ENCODE measurements at places on chromosomes 5 and 9. TPM values are rescaled to one million over a fixed set of nuclear protein-coding genes. Genes with fewer than 3 reads are reported as not detected.

OLFML2A gene
- not detected for total RNA-seq

IL5 gene
- not detected for total RNA-seq

MSH3 gene
- 19.6 TPM for total RNA-seq

DNA sequence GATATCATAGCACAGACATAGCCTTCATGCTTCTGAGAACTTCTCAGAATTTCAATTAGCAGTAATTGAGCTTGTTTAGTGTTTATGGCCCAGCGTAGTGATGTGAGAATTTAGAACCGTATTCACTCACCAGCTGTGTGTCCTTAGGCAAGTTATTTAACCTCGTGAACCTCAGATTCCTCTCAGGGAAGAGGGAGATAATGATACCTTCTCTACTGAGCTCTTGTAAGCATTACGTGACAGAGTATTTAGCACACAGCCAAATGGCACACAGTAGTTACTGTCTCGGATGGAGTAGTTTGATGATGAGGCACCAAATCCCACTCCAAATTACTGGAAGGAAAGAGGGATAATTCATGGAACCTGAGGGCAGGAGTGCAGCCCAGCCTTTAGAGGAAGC lies 429.3 kb downstream of the CCDC171 start:
- no peak for DNase-seq

DNA sequence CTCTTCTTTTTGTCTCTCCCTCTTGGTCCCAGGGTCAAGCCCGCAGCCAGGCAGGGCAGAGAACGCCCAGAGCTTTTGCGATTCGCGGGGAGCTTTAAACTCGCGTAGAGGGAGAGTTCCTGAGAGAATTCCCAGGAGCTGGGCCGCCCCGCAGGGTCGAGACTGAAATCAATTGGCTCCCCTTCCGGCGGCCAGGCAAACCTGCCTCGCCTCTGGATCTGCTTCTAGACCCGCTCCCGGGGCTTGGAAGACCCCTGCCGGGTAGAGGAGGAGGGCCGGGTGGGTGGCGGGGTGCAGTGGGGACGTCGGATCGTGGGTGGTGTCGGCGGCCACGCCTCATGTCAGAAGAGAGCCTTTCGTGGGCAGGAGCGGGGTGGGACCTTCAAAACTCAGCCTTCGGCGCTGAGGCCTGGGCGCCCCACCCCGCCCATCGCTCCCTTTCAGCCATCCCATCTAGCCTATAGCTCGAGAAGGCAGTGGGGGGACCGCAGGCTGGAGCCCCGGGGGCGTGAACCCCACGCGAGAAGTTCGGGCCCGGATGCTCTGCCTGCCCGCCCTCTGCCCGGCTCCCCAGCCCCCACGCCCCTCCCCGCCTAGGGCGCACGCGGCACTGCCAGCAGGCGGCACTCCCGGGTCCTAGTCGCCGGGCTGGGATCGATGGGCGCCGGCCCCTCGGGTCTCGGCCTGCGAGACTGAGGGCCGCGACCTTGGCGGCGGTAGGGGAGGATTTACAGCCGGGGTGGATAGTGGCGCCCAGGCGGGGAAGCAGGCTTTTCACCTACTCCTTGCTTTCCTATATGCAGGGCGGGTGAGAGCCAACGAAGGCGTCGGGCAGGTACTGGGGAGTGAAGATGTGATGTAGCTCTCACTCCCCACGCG lies 6.1 kb downstream of the PRDM6 start:
- no peak for DNase-seq

DIAPH1 gene
- total RNA-seq, result 33.9 TPM
